ENCODE measurements at places on chromosomes 12 and 14.

GRCh38 chr12:41479426-41479825 lies 291.3 kb downstream of the PDZRN4 start:
- no peak for DNase-seq

GRCh38 chr14:54335569-54336155 lies 61.1 kb upstream of the CDKN3 start:
- DNase-seq: no peak

DNA sequence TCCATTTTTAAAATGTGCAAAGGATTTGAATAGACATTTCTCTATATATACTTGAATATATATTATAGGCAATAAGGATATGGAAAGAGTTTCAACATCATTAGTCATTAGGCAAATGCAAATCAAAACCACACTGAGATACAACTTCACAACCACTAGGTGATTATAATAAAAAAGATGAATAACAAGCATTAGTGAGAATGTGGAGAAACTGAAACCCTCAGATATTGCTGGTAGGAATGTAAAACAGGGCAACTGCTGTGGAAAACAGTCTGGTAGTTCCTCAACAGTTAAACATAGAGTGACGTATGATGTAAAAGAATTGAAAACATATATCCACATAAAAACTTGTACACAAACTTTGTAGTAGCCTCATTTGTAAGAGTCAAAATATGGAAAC lies 11.7 kb upstream of the BATF start:
- no peak for DNase-seq

GRCh38 chr12:110756611-110757010 lies 13.9 kb upstream of the PPP1CC start:
- no peak for DNase-seq

- no peak for DNase-seq
Observed at GRCh38 chr12:123111498-123112165, 39.3 kb downstream of the PITPNM2 start.

Measured in stimulated activated CD4-positive, alpha-beta T cell treated with anti-CD3 and anti-CD28 coated beads, TNF-alpha, amount 100 ng/mL, for 24 hours (primary cell).